ENCODE measurements at places on chromosomes 11 and 22.

DNA sequence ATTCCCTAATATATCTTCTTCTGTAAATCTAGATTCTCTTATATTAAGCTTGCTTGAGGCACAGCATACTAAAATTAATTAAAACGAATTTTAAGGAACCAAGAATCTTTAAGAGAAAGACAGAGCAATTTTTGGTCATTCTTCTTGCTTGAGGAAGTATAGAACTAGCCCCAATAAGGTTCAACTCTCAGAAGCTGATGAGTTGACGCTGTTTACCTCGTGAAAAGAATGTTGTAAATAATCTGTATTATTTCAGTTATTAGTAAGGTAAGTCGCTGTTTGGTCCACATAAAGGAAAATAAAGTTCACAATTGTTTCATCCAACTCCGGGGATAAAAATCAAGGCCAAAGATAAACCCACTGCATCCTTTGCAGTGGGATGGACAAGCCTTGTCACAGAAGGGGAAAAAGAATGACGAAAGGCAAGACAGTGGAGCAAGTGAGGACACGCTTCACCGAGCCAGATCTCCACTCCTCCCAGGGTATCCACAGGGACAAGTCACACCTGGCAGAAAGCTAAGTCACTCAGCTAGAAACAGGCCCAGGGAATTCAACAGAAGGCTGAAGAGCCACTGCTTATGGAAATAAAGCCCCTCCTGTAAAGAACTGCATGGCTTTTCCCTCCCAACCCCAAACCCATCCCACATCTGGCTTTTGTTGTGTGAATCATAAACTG, 752 bp downstream of the POU2AF1 start:
- DNase-seq: no peak

DNA sequence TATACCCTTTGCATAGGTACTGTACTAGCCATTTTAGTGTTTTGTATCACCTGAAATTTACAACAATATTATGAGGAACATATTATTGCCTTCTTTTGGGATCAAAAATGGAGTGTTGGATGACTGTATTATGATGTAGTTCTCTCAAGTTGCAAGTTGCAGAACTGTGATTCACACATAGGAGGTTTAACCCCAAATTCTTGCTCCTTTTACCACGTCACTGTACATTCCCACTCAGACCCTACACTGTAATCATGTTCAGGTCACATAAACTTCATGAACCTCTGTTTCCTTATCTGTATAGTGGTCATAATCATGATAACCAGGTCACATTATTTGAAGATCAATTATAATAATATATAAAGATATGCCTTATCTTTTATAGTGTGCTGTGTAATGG, 925.1 kb upstream of the TENM4 start:
- no peak for DNase-seq

DNA sequence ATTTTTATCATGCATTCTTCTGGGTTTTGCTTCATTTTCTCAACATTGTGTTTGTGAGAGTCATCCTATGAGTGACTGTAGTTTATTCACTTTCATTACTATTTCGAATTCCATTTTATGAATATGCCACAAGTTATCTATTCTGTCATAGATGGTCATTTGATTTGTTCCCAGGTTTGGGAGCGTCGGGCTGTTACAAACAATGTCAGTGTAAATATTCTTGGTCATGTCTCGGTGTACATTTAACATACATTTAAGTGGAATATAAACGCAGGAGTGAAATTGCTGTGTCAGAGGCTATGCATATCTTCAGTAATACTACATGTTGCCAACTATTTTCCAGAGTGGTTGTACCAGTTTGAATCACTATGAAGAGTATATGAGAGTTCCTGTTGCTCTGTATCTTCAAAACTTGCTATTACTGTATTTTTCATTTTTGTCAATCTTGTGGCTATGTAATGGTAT, 2.4 kb downstream of the TRIM44 start:
- DNase-seq: no peak

DNA sequence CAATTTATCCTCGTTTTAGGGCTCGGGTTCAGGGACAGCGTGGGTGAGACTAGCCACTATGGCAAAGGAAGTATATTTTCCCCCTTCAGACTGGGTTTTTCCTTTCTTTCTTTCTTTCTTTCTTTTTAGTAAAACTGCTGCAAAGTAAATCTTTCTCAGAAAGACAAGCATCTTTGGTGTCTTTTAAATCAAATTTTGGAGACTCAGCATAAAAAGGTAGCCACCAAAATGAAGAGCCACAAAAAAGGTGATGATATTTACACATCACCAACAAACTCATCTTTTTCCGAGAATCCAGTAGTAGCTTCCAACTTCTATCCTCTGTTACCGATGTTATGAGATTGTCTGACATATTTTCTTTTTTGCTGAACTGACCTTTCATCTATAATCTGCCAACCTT, 88.6 kb downstream of the MPPED2 start:
- no peak for DNase-seq

DNA sequence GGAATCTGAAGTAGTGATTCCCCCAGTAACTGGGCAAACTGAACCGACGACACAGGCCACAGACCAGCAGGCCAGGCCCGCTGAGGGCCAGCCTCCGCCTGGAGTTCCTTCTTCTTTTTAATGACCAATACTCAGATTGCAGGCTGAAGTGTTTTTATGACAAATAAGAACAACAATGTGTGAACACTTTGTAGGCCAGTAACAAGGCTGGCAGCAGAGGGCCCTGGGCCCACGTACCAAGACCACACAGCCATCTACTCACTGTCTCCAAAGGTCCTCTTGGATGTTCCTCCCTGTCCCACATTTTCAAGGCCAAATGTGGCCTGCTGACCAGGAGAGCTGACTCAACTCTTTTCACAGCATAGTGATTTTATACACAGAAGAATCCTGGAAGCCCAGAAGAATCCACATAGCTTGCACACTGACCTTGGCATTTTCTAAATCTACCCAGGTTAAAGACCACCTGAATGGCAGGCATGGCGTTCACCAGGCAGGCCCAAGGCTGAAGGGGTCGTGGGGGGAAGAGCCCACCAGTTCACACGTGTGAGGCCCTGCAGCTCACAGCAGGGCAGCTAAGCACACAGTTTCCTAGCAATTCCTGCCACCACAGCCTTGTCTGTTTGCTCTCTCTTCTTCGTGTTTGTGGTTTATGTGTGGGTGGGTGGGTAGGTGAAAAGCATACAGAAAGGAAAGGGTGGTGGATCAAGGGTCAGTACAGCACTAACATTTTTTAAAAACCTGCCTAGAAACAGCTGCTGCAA, 13.3 kb downstream of the SMCO4 start:
- no peak for DNase-seq

DNA sequence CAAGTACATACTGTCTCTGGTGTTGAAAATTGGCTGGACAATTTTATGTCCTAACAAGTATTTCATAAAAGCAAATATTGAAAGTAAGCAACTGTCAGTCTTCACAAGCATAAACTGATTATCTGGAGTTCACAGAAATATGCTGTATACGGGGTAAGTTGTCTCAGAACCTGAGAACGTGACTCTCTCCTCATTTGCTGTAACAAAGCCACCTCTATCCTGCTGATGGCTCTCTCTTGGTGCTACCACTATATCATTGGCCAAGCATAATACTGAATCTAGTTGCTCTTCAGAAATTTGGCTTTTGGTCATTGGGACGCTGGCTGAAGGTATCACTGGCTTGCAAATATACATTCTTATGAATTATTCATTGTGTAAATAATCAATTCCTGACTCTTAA, 1078.0 kb downstream of the LRRC4C start:
- DNase-seq: no peak

GRCh38 chr11:97048481-97048880, 658.7 kb downstream of the JRKL start:
- no peak for DNase-seq

DNA sequence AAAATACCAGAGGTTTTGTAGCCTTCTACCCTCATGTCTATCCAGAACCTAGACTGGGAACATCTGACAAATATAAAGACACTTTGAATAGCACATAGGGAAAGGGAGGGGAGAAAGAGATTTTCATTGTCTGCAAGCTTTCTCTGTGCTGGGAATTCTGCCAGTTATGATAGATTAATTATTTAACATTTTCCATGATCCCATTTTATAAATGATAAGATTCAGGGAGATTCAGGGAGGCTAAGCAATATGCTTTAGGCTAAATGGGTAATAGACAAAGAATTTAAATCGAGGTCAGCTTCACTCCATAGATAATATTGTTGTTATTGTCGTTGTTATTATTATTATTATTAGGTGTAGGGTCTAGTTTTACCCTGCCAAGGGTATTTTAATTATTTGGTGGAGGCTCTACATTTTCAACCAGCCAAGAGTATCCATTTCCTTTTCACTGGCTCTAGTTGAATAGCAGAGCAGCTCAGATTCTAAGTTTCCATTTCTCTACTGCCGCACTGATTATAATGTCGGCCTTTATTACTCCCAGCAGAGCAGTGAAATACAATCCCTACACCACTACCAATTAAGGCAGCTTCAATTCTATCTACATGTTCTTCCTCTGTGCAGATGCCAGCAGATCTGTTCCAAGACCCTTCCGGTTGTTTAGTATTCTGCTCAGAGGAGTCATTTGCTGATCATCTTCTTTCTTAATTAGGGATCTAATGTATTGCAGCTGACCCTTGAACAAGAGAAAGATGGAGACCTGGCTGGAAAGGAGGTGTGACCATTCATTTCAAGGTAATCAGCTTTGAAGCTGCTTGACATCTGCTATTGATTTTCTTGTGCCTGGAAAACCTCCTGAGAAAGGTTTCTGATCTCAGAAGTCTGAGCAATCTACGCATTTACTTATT, 23.8 kb upstream of the SYN3 start:
- DNase-seq: no peak

- no peak for DNase-seq
Observed at GRCh38 chr11:62018981-62019664, 51.7 kb upstream of the FTH1 start.
